ENCODE measurements at places on chromosomes 2 and 18.
A peak's percentile ranks its signal among the peaks of the same experiment; 100 is the strongest.

DNA sequence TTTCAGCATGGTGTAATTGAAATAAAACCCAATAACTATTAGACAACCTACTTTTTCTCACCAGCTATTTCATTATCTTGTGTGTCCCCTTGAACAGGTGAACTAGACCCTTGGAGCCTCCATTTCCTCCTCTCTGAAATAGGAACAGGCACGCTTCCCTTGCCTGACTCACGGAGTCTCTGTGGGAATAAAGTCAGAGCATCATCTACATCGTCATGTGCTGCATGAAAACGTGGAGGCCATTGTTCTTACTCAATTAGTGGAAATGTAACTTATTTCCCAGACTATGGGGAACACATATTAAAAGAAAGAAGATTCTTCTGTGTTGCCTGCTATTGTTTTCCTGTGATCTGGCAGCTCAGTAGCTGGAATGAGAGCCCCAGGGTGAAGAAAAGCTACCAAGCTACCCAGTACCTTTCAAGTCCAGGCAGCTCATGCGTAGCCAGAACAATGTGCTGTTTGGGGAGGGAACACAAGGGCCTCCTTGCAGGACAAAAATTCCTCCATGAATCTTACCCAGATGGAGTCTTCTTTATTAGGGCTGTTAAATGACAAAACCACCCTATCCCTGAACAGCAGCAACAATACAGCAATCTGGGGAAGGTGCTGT lies 59.8 kb downstream of the SOX11 start:
- no peak overlapping the region for H3K4me3 ChIP-seq
- H3K4me1 ChIP-seq = no peaks in the 10 kb centered on the region
- H3K27ac ChIP-seq = no peak overlapping the region
- H3K27me3 ChIP-seq = no peaks in the 10 kb centered on the region
- H3K36me3 ChIP-seq = no peaks in the 10 kb centered on the region
- DNase-seq = no peak

DNA sequence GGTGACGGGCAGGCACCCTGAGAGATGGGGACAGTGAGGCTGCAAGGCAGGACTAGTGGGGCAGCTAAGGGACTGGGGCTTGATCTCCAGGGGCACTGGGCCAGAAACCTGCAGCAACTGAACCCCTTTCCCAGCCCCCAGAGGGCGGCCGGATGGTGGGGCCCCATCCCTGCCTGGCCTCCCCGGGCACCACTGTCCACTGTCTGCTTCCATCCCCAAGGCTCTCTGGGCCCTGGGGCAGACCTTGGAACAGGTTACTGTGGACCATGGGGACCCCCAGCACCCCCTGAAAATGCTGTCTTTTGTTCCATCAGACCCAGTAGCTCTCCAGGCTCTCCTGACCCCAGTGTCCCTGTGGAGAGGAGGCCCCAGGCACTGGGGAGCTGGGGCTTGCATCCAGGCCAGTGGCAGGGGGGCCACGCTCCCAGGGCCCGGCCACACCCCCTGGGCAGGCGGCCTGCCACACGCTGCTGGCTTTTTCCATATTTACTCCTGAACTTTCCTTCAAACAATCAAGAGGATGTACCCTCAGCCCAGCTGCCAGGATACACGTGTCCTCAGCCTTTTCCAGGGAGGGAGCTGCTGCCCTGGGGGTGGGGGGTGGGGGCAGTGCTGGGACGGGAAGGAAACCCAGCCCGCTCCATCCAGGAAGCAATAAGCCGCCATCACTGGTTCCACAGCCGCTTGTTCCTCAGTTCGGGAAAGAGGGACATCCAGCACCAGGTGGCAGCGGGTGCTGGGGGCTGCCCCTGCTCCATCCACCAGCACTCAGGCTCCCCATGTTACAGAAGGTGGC lies 102.3 kb upstream of the ODC1 start:
- DNase-seq = no peak
- H3K4me1 ChIP-seq = peaks cover 29% of the 10 kb centered on the region
- H3K4me3 ChIP-seq = no peak overlapping the region
- H3K27ac ChIP-seq = no peak overlapping the region
- H3K27me3 ChIP-seq = peaks cover 16% of the 10 kb centered on the region

- no peak overlapping the region for H3K4me3 ChIP-seq
- no peak for DNase-seq
- H3K27ac ChIP-seq = no peak overlapping the region
- peaks cover 2% of the 10 kb centered on the region for H3K4me1 ChIP-seq
These were observed 65.8 kb downstream of the KCTD1 start for GRCh38 chr18:26482569-26482968.

DNA sequence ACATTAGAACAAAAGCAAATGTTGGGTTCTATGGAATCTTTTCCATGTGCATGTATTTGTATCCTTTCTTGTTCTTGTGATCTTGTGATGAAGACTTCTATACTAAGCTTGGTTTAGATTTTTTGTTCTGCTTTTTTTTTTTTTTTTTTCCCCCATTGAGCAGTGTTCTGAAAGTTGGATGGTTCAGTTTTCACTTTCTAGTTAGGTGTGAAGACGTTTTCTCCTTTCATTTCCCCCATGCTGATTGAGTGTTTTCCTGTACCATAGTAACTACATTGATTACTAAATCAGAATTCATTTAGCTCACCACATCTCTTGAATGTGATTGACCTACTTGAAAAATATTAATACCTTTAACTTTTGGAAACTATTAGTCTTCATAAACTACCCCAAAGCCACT lies 34.1 kb downstream of the NOP58 start:
- peaks cover 16% of the 10 kb centered on the region for H3K4me1 ChIP-seq
- no peak overlapping the region for H3K4me3 ChIP-seq
- no peaks in the 10 kb centered on the region for H3K27me3 ChIP-seq
- no peak for DNase-seq
- peak overlapping the region; percentile 71 for H3K27ac ChIP-seq

DNA sequence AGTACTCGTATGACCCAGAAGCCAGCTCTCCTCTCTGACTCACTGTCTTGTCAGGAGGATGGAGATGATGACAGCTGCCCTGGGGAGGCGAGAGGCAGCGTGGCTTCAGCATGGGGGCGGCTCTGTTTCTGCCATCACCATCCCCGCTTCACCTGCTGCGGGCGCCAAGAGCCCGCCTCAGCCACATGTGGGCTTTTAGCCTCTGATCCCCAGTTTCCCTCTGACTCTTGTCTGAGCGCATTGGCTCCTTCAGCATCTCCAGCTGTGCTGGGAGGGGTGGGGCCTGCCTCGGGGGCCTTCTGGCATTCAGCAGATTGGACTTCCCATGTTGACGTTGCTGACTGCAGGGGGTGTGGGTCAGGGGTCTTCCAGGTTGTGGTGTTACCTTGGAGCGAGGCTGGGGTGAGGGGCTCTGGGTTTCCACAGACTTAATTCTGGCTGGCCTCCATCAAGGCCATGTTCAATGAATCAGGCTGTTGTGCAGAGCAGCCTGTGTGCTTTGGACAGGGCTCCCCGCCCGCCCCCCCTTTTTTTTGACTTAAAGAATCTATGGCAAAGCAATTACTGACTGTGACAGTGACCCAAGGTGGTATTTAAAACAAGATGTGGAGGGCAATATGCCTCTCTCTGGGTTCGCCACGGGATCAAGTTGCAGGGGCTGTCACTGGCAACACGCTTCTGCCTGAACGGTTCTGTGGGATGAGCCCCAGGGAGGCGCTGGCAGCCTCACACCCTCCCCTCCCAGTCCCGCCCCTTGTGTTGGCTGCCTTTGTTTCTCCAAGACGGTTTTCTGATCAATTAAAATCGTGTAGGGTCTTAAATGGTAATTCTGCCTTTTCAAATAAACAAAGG lies 228.3 kb downstream of the LDLRAD4 start:
- H3K4me3 ChIP-seq = no peak overlapping the region
- H3K27me3 ChIP-seq = no peaks in the 10 kb centered on the region
- H3K36me3 ChIP-seq = no peaks in the 10 kb centered on the region
- peak overlapping the region; percentile 42 for H3K27ac ChIP-seq
- DNase-seq = no peak
- H3K4me1 ChIP-seq = peaks cover 21% of the 10 kb centered on the region

GRCh38 chr2:216453955-216454614 lies 41.8 kb downstream of the SMARCAL1 start:
- DNase-seq = no peak
- H3K4me3 ChIP-seq = no peak overlapping the region
- H3K36me3 ChIP-seq = peaks cover 57% of the 10 kb centered on the region
- no peaks in the 10 kb centered on the region for H3K27me3 ChIP-seq
- H3K4me1 ChIP-seq = no peaks in the 10 kb centered on the region

DNA sequence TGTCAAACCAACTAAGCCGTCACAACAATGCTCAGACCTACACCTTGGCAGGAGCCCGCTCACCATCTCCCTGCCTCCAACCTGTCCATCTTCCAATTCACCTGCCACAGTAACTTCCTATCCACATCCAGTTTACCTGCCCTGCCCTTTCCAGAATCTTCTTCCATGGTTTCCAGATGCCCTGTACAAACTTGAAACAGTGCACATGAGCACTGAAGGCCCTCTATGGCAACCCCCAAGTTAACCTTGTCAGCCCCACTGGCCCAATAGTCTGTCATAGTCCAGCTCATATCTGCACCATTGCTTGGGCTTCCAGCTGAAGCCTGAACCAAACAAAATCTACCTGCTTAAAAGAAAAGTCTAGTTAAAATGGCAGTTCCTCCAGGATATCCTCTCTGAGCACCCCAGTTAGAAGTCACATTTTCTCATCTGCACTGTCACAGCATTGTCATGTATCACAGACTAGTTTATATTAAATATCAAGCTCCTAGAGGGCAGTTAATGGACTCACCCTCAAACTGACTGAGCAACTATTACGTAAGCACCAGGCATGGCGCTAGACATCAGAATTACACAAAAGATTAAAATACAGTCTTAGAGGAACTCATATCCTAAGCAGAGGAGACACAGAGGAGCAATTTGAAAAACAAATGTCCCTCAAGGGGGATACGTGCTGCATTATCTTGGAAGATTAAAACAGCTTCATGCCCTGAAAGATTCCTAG lies 11.6 kb downstream of the NFE2L2 start:
- no peak for DNase-seq
- peaks cover 81% of the 10 kb centered on the region for H3K4me1 ChIP-seq
- H3K27me3 ChIP-seq = no peaks in the 10 kb centered on the region
- peak overlapping the region; percentile 63 for H3K4me3 ChIP-seq
- peak overlapping the region; percentile 86 for H3K27ac ChIP-seq

GRCh38 chr18:5967666-5968065 lies 72.3 kb upstream of the TMEM200C start:
- DNase-seq = no peak
- H3K4me1 ChIP-seq = peaks cover 6% of the 10 kb centered on the region
- H3K27me3 ChIP-seq = peaks cover 10% of the 10 kb centered on the region

GRCh38 chr2:232873909-232874641 lies 4.0 kb downstream of the SNORC start:
- no peak overlapping the region for H3K27ac ChIP-seq
- H3K4me1 ChIP-seq = no peaks in the 10 kb centered on the region
- no peaks in the 10 kb centered on the region for H3K36me3 ChIP-seq
- no peak for DNase-seq
